ENCODE measurements at places on chromosomes 3 and 15.

DNA sequence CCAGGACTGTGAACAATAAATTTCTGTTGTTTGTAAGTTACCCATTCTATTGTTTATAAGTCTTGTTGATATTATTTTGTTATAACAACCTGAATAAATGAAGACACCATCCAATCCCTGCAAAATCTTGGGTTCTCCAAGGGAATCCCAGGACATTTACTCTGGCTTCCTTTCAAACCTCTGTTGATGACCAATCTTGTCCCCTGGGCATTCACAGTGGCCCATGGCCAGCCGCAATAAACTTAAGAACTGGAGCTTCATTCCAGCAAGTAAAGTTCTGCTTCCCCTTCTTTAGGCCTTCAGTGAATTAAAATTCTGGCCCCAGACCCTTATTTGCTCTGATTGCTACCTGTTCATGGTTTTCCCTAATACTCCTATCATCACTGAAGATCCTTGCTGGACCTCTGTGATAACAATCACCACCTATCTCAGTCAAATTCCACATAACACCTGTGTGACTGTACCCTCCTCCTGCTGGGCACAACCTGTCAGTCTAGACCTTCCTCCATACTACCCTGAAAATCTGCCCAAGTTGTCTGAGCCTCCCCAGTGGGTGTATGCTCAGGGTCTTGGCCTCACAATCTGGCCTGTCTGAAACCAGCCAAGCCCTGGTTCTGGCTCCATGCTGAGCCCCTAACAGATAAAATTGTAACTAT is 153.1 kb downstream of the SEMA6D start:
- no peak for DNase-seq

- DNase-seq, result no peak
Measured at GRCh38 chr15:47822048-47822447, 104.7 kb downstream of the SEMA6D start.

GRCh38 chr15:83947156-83947555 is 288.4 kb upstream of the GOLGA6L4 start:
- DNase-seq, result no peak

- no peak for DNase-seq
Measured at GRCh38 chr15:68279779-68280753, 2.5 kb downstream of the FEM1B start.

DNA sequence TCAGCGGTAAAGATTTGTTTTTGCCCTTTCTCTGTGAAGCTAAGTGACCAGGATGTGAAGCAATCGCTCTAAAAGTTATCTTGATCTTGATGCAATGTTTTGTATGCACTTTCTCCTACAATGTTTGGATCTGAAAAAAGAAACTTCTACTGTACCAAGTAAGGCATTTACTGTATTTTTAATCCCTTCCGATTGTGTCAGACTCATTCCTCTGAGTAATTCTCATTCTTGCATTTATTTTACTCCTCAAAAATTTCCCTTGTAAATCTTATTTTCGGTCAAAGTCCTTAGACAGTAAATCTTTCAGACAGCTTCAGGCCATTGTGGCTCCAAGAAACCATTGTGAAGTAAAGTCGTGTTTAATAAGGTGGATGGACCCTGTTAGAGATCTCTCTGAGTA is 141.9 kb downstream of the TP63 start:
- no peak for DNase-seq

DNA sequence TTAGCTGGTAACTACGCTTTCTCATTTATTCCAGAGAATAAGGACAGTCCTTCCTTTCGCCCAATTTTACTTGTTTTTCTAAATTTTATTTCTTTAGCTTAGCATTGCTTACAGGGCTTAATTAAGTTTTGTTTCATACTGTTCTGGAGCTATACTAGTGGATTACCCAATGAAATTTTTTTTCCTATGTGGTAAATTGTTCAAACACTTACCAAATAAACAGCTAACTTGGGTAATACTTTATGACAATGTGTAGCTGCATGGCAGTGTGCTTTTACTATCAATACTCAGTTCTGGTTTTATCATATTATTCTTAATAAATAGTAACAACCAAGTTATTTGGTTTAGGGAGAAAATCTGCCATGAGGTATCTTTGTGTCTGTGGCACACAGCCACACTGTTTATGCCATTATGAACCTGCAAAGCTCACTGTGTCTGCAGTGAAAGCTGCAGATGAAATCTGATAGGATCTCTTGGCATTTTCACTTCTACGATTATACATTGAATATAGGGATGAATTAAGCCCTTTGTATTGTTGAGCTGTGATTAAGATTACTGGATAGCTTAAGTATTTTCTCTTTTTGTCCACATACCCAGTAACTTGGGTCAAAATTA is 37.2 kb downstream of the UBE2E2 start:
- DNase-seq, result peak; percentile 23

DNA sequence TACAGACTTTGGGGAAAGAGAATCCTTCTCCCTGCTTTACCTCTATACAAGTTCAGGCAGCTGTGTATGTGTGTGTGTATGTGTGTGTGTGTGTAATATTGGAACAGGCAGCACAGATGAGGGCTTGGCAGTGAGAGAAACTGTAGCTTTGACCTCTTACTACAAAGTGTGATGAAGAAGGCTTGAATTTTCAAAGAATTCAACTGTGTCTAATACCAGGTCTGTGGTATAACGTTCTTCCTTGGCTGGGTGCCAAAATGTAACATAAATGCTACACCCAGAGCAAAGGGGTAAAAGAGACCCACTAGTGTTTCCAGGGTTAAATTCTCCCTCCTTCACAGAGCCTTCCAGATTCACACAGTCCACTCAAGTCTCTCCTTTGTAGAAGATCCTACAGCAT is 51.1 kb downstream of the CHST2 start:
- DNase-seq, result no peak

DNA sequence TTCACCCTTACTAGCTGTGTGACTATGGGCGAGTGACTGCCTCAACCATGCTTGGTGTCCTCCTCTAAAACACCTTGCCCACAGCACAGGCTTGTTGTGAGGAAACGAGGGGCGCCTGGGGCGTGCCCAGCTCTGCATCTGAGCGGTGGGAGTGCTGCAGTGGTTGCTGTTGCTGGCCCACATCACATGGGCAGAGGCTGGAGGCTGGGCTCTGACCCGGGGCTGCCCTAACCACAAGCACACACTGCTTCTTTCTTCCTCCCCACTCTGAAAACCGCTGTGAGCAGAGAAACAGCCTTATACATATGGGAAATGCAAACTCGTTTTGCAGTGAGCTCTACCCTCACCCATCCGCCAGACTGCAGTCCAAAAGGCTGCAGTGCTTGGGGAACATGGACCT is 74.8 kb upstream of the RPL32 start:
- DNase-seq, result no peak

DNA sequence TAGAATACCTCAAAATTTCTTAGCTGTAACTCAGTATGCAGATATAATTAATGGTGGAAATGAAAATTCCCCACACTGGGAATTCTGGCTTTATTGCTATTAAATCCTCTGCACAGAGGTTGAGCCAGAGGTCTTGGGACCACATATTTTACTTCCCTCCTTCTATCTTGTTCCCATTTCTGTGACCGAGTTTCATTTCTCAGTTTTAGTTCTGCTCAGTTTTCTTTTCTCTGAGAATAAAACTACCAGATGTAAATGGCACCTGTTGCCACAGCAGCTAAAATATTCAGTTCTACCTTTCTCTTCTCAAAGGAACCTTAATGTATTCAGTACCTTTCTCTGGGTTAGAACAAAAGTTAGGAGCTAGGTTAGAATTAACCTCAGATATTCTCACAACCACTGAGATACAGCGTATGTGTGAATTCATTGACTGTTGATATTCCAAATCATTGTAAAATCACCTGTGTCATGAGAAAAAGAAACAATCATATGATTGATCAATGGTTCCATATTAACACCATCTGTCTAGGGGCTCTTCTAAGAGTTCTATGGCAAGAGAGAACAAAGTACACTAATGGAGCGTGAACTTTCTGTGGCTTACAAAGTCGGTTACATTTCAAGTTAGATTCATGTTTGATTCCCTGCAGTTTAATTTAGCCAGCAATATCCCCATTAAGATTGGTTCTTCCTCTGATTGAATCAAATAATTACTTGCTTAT is 374.1 kb downstream of the EFHB start:
- no peak for DNase-seq

DNA sequence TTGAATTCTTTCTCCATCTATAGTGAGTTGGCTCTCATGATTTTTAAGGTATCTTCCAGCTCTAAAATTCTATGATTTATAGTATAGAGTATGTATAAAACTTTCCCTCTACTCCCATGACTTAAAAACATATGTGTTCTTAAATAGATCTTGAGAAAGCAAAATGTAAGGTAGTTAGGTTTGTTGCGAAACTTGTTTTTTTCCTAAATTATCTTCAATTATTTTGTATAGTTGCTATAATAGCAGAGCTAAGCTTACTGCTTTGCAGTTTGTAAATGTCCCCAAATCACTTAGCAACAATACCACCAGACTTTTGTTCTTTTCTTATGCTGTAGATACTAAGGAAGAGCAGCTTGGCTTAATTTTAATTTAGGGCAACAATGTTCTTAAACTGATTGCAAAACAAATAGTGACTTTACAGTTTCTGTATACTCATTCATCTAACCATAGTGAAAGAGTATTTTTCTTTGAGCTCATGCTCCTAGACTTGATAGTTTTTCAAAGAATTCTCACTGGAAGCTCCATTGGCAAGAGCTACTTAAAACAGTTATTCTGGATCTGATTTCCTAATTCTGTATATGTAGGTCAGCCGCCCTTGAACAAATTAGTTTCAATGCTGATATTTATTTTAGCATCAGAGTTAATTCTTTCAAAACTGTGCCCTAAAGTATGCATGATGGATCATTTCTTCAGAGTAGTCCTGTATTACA is 61.2 kb downstream of the LYSMD4 start:
- DNase-seq, result no peak

- no peak for DNase-seq
Measured at GRCh38 chr3:179624451-179624850, 19.9 kb downstream of the NDUFB5 start.

- no peak for DNase-seq
Measured at GRCh38 chr3:160369784-160370183, 29.2 kb downstream of the IFT80 start.

GRCh38 chr3:51311055-51311454 is 74.0 kb upstream of the MANF start:
- no peak for DNase-seq

GRCh38 chr15:64636556-64636955 is 138.8 kb downstream of the RBPMS2 start:
- no peak for DNase-seq

GRCh38 chr3:72050048-72050632 is 265.2 kb upstream of the PROK2 start:
- peak; percentile 20 for DNase-seq

DNA sequence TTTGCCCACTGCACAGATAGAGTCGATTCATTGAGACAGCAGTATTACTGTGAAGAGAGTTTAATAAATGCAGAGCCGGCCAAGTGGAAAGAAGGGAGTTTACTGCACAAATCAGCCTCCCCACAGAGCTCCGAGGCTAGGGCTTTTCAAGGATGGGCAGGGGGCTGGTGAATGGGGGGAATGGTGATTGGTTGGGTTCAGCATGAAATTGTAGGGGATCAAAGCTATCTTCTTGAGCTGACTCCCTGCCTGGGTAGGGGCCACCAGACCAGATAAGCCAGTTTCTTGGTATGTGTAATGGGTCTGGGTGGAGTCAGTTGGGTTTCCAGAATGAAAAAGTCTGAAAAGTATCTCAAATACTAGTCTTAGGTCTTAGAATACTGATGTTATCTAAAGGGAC is 66.6 kb downstream of the SYNPR start:
- no peak for DNase-seq

DNA sequence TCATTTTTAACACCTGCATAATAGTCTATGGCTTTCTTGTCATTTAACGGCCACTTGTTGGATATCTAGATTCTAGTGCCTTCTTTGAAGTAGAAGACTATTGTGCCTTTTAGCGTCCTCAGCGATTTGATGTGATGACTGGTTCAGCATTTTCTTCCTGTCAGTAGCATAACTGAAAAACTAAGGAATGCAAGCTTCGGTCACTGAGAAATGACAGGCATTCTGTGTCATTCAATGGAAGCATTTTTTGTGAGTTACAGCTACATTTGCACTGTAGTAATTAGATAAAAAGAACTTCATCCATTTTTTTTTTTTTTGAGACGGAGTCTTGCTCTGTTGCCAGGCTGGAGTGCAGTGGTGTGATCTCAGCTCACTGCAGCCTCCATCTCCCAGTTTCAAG is 10.3 kb downstream of the NEK11 start:
- DNase-seq, result no peak

GRCh38 chr3:25663347-25663868 is 1.3 kb downstream of the TOP2B start:
- DNase-seq, result peak; percentile 34

- no peak for DNase-seq
Measured at GRCh38 chr15:69357773-69358771, 56.1 kb upstream of the KIF23 start.

DNA sequence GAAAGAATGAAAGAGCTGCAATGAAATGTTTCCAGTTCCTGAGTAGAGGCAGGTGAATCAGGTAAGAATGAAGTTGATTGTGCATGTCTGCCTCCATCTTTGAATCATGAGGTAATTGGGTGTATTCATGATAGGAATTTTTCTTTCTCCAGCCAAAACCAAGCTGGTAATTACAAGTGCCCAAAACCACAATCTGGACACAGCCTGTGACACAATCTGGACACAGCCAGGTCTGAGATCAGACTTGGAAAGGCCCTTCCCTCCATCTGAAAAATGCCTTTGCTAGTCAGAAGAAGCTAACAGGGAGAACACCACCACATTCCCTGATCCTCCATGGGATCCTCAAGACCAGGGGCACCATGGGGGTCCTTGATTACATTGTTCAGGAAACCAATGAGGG is 338.5 kb upstream of the THBS1 start:
- DNase-seq, result no peak

DNA sequence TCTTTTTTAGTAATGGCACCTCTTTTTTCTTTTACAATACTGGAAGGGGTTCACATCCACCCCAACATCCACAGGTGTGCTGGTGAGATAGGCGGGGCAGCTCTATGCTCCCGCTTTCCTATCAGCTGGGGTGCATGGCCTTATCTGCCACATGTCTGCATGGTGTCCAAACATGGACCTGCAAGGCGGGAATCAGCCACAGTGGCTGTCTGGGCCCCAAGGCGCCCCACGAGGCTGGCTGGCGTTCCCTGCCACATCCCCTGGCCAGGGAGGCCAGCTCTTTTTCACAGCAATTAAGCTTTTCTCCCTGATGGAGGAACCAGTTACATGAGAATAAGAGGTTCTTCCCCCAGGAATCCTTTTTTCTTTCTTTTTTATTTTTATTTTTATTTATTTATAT is 30.9 kb upstream of the GOLGA6L2 start:
- DNase-seq, result no peak

Measured in NCI-H2029 (cell line).